Chondrocyte (in vitro differentiated cells): ENCODE measurements at places on chromosomes 7 and 10. TPM values are rescaled to one million over a fixed set of nuclear protein-coding genes. Genes with fewer than 3 reads are reported as not detected.

GRCh38 chr7:70512761-70513160, 619.2 kb upstream of the GALNT17 start:
- no peaks in the 10 kb centered on the region for H3K36me3 ChIP-seq
- H3K27me3 ChIP-seq, result no peaks in the 10 kb centered on the region
- H3K27ac ChIP-seq, result no peak overlapping the region

DNA sequence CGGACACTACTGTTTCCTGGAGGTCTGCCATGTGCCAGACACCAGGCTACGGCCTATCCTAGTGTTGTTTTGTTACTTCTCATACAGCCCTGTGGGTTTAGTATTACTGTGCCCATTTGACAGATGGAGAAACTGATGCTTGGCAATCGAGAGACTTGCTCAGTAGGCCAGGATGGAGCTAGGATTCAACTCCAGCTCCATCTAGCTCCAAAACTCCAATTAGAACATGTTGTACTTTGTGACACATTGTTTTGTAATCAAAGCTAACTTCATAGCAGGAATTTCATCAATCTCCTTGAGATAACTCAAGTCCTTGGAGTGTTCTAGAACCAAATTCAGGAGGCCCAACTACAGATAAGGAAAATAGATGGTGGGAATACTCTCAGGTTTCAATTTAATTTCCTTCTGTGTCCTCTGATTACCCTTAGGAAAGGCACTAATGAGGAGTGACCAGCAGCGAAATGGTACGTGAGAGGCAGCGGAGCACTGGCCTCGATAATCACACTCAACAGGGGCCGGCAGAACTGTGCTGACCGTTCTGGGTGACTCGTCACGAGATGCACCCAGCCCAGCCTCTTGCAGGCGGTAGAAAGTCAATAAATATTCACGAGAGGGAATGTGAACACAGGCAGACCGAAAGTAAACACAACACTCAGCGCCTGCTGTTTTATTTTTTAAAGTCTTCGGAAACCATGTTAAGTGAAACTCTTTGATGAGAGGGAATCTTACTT, 269.6 kb upstream of the NEBL start:
- H3K27ac ChIP-seq, result no peak overlapping the region
- H3K4me3 ChIP-seq, result no peak overlapping the region
- no peaks in the 10 kb centered on the region for H3K4me1 ChIP-seq
- DNase-seq, result no peak

GRCh38 chr7:132218876-132219275, 357.4 kb downstream of the PLXNA4 start:
- DNase-seq, result no peak
- H3K27me3 ChIP-seq, result no peaks in the 10 kb centered on the region
- peaks cover 4% of the 10 kb centered on the region for H3K36me3 ChIP-seq
- H3K4me1 ChIP-seq, result no peaks in the 10 kb centered on the region
- no peak overlapping the region for H3K4me3 ChIP-seq
- no peak overlapping the region for H3K27ac ChIP-seq

DNA sequence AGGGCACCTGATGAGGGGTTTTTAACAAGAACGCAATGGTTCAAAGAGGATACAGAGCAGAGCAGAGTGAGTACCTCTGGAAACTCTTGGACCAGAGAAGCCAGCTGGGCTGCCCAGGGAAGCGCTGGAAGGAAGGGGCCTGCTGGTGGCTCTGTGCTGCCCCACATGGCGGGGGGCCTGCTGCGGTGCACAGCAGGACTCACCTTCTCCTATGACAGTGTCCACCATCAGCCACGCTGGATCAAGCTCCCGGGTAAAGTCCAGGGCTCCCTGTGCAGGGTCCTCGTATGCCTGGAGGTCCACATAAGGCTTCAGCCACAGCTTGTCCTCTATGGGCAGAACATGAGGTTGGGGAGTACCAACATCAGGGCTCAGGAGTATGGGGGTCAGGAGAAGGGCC, 12.5 kb downstream of the EPHA1 start:
- H3K4me1 ChIP-seq, result peaks cover 21% of the 10 kb centered on the region
- peaks cover 6% of the 10 kb centered on the region for H3K27me3 ChIP-seq
- DNase-seq, result no peak
- peaks cover 9% of the 10 kb centered on the region for H3K36me3 ChIP-seq
- no peak overlapping the region for H3K4me3 ChIP-seq
- H3K27ac ChIP-seq, result no peak overlapping the region

- H3K27me3 ChIP-seq, result peaks cover 1% of the 10 kb centered on the region
Observed at GRCh38 chr7:152504367-152504766, 68.6 kb upstream of the KMT2C start.

GRCh38 chr7:116259156-116259870, 49.0 kb downstream of the TES start:
- no peak for DNase-seq
- H3K27me3 ChIP-seq, result no peaks in the 10 kb centered on the region
- peak overlapping the region; percentile 34 for H3K27ac ChIP-seq

PURB gene
- total RNA-seq, result 21.9 to 22.2 TPM (median 22.2 TPM) in 3 replicates

ITPRIP gene
- total RNA-seq, result 10.3 to 14.5 TPM (median 14.1 TPM) in 3 replicates
